ENCODE measurements at places on chromosomes 16 and 17.

DNA sequence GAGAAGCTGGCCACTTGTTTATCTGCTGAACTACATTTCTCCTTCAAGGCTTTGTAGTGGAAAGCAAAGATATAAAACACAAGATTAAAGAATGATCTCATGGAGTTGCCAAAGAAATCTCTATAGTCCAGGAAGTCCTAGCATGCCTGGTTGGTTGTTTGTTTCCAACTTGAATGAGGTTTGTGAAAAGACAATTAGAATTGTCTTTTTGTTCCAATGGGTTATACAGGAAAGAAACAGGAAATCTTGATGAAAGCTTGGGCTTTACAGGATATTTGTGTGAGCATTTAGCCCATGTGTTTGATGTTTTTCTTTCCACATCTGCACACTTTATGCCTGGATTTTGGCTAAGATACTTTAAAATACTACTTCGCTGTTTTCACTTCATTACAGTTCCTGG is 273.4 kb downstream of the CEP112 start:
- DNase-seq: no peak

DNA sequence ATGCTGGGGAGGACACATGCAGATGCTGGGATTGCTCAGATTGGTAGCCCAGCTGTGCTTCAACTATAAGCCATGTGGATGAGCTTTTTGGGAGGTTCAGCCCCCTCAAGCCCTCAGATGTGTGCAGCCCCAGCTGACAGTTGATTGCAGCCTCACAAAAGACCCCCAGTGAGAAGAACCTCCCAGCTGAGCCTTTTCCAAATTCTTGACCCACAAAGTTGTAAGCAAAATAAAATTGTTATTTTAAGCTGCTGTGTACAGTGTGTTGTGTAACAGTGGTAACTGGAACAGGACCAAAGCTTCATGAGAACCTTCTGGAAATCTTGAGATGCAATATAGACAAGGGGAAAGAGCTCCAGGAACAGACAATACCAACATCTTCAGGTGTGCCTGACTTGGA is 156.8 kb upstream of the IRX3 start:
- no peak for DNase-seq

DNA sequence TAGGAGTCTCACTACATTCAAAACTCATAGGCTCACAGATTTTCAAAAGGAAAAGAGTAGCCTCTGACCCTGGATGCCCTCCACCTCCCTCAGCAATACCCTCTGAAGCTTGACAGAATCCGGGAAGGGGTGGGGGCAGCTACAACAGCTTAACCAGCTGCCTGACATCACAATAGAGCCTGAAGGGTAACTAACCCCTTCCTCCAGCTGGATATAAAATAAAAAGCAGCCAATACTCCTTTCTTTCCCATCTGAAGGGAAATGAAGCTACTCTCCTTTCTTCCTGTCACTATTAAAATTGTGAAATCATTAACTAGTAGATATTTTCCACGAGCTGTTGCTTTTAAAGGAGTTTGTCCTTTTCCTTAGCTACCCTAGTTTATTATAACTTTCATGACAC is 24.0 kb downstream of the USP31 start:
- no peak for DNase-seq

GRCh38 chr17:73261952-73262675 is 434 bp upstream of the CPSF4L start:
- DNase-seq: no peak

DNA sequence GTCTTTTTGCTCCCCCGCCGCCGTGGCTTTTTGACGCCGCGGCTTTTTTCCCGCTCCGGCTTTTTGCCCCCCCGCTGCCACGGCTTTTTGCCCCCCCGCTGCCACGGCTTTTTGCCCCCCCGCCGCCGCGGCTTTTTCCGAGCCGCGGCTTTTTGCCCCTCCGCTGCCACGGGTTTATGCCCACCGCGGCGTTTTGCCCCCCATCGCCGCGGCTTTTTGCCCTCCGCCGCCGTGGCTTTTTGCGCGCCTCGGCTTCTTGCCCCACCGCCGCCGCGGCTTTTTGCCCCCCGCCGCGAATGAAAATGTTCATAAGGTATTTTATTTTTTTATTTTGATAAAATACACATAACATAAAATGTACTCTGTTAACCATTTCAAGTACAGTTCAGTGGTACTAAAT is 527.2 kb upstream of the WSB1 start:
- no peak for DNase-seq

GRCh38 chr17:71232801-71233559 is 887.8 kb upstream of the SOX9 start:
- no peak for DNase-seq

DNA sequence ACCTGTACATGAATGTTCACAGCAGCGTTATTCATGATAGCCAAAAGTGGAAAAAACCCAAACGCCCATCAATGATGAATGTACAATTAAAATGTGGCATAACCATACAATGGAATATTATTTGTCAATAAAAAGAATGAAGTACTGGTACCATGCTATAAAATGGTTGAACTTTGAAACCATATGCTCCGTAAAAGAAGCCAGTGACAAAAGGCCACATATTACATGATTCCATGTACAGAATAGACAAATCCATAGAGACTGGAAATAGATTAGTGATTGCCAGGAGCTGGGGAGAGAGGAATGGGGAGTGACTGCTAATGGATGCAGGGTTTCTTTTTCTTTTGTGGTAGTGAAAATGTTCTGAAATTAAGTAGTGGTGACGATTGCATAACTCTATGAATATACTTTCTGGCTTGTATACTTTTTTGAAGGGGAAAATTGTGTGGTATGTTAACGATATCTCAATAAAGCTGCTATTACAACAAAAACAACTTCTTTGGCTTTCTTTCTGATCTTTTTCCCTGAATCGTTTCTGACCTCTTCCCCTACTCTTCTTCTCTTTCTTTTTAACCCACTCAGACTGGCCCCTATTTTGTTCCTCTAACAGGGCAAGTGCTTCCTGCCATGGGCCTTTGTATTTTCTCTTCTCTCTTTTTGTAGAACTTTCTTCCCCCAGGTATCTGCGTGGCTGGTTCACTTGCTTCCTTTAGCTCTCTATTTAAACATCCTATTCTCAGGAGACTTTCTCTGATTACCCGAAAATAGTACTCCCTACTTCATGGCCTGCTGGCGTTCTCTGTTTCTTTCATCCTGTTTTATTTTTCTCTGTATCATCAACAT is 67.9 kb downstream of the FTO start:
- DNase-seq: no peak

- no peak for DNase-seq
Measured at GRCh38 chr17:39576187-39576586, 31.5 kb downstream of the NEUROD2 start.

Measured in central memory CD4-positive, alpha-beta T cell (primary cell).